Naive thymus-derived CD4-positive, alpha-beta T cell (primary cell): ENCODE measurements at places on chromosomes 4 and X. TPM values are rescaled to one million over a fixed set of nuclear protein-coding genes. Genes with fewer than 3 reads are reported as not detected.

The NSUN7 gene
- not detected for total RNA-seq

The RASL11B gene
- total RNA-seq = not detected

The GPR119 gene
- total RNA-seq = not detected

The METAP1 gene
- total RNA-seq = 49.2 and 50.7 TPM in 2 replicates

The RBMXL3 gene
- not detected for total RNA-seq

The FGFBP2 gene
- total RNA-seq = 54.8 TPM

The ZBTB49 gene
- total RNA-seq = 14.6 TPM

The SMARCA5 gene
- 55.1 TPM for total RNA-seq

The DCAF4L1 gene
- 0.24 TPM for total RNA-seq

DNA sequence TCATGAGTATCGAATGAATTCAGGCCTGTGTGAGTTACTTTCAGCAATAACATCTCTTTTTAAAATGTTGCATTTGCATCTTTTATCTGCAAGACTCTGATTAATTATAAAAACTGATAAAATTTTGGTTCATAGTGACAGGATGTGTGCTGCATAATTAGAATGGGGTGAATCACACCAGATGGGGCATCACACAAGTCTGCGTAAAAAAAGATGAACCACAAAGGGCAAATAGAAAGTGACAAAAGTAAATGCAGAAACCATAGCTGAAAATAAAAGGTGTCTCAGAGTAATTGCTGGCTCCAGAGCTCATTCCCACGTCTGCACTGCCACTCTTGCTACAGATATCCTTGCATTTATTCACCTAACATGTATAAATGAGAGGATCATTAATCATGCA, 131.1 kb downstream of the HS3ST1 start:
- no peak for DNase-seq

DNA sequence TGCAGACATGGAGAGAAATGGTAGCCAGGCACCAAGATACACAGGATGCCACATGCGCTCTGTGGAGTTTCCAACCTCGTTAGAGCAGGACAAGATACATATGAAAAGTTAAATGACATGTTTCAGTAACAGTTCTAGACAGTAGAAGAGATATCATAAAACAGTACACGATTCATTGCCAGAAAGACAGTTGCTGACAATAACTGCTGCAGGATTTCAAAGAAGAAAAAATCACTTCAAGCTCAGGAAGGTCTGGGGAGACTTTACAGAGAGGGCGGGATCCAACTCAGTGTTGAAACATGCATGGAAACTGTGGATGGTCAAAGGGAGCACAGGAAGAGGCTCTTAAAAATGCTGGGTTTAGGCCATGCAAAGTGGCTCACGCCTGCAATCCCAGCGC, 31.0 kb downstream of the DCTD start:
- DNase-seq = no peak

DNA sequence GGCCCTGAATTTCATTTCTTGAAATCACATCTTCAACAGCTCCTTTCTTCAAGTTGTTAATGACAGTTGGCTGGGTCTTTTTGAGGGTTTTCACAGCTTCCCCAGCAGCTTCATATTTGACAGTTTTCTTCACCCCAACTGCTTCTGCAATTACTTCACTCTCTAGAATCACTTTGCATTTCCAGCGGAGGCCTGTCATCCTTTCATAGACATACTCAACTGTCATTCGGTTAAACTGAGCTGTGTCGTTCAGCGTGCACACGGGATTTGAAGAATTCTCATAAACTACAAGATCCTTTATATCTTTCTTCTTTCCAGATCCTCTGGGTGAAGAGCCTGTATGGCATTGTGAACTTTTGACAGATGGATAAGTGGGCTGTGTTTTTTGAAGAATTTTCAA, 15.4 kb downstream of the UBE2A start:
- no peak for DNase-seq

DNA sequence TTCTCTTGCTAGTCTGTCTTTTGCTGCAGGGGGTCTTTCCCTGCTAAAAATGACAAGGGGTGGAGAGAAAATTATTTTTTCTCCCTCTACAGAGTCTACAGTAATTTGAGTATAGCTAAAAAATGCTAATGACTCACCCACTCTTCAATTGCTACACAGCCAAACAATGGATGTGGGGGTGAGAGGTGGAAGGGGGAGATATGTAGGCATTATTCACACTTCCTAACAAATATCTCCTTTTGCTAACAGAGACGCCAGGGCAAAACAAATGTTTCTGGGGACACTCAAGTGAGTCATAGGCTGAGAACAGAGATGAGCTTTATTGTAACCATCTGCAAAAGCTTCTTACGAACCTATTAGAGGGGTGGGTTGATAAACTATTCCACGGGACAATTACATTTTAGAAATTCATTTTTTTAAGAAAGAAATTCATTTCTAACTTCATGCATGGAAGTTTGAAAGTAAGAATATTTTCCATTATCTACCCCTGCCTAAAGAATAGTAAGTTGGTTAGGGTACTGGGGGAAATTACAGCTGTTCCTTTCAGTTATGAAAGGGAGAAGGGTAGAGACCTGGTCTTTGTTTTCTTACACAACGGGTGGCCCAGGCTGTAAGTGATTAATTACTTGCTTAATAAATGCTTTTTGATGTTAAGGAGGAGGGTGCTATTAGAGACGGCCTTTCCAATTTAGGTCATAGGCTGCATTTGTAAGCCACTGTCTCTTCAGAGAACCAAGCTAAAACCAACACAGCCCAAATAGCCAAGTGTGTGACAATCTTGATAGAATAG, 12.8 kb downstream of the SCD5 start:
- no peak for DNase-seq

- no peak for DNase-seq
Measured at GRCh38 chr4:85889314-85889713, 414.4 kb downstream of the ARHGAP24 start.

GRCh38 chr4:5924461-5925125, 31.7 kb upstream of the CRMP1 start:
- no peak for DNase-seq

GRCh38 chr4:24910499-24910898, 2.3 kb downstream of the CCDC149 start:
- no peak for DNase-seq

GRCh38 chr4:181674315-181674875, 568.8 kb upstream of the TENM3 start:
- no peak for DNase-seq
